A549 treated with DMSO at 1 μM for 4 hours (cell line): ENCODE measurements at places on chromosomes 6 and 20. TPM values are rescaled to one million over a fixed set of nuclear protein-coding genes. Genes with fewer than 3 reads are reported as not detected.

Gene SCRT2
- not detected in 5 replicates for total RNA-seq

Gene TCF15
- total RNA-seq = not detected in 5 replicates

Gene CALHM4
- total RNA-seq = not detected in 5 replicates

Gene TPX2
- 98.8 to 113 TPM (median 111 TPM) in 5 replicates for total RNA-seq

Gene RAET1L
- 0.18 to 0.58 TPM (median 0.36 TPM) in 5 replicates for total RNA-seq
